ENCODE measurements at places on chromosomes 6 and 20.

DNA sequence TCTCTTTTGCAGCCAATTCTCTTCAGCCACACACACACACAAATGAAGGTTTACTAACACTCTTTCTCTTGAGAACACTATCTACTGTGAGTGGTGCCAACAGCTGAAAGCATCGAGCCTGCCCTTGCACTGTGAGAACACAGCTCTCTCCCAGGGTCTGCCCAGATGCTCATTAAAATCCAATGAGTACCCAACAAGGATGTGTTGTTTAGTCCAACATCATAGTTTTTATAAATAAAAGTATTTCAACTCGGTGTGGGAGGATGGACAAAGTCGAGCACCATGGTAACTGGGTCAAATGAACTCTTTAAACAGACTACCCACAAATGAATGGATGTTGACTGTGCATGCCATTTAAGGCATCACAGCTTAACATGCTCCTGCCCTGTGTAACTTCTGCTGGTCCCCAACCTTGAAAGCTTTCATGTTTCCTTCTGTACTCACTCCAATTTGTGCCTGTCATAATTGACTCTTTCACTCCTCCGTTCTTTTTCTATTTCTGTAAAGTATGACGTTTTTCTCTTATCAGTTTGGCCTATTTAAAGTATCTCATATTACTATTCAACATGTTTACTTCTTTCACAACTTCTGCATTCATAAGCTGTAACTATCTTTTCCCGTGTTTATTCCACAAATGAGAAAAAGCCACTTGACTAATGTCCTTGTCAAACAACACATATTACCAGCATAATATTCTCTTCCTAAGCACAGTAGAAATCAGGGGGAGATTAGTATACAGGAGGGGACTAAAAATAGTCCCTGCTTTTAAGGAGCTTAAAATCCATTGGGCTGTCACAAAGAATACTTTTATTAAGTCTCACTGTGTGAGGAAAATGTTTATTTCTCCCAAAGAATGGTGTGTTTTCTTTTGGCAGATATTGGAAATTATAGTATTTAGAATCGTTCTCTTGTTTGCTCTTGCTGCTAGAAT, 215.4 kb downstream of the RFPL4B start:
- DNase-seq, result no peak

DNA sequence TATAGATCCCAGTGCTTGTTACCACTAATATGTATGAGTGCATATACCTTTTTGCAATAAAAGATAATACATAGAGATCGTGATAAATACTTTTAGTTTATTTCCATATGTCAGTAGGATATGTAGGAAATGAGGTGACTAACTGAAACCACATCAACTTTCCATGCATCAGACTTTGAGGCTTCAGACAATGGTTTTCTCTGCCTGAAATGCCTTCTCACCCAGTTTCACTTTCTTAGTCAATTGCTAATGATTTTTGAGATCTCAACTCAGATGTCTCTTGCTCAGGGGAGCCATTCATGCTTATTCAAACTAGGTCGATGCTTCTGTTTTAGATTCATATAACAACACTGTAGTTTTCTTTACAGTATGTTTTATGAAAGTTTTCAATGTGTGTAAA, 626.6 kb upstream of the ADGRB3 start:
- DNase-seq, result no peak

- no peak for DNase-seq
Measured at GRCh38 chr6:122714059-122714458, 65.5 kb upstream of the FABP7 start.

DNA sequence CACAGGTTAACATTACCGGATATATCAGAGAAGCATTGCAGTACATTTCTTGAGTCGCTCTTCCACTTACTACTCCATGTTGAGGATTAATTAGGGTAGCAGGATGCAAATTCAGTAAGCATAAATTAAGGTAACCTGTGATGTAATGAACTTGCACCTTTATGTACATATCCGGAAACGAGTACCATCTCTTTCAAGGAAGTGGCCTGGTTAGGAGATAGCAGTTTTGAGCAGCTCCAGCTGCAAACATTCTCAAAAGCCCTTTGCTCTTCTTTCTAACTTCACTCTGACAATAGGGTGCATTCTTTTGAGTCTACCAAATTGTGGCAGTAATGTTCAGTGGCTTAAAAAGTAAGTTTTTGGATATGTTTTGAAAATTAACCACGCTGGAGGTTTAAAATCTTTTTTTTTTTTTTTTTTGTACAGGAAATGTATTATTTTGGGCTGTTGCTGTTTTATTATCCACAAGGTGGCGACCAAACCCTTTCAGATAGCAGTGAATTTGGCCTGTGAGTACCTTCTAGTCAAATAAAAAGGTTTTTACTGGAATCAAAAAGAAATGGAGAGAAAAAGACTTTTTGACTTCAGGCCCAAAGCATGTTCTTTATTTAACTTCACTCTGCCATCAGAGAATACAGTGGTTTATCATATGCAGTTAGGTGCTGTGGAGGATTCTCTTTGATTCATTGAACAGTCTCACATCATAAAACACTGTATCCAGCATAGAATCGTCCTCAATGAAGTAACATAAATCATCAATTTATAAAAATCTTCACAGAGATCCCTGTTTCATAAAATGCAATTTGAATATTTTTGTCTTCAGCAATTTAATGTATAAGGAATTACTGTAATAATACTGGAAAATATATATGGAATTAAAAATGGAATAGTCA, 8.9 kb downstream of the FAM217B start:
- DNase-seq, result peak; percentile 74

DNA sequence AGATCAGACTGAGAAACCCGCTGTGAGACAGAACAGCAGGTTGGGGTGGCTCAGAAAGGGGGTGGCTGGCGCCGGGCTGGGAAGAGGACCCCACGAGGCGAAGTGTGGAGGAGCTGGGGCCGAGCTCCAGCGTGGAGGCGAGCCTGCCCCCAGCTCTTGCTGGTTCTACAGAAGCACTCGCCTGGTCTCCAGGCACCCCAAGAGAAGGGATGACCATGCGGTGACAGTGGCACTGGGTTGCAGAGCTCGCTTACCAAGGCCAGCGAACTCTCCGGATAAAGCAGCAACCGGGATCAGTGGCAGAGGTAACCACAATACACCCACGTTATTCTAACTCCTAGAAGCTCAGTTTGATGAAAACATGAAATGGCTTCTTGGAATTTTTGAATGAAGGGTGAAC, 26.5 kb downstream of the THBS2 start:
- DNase-seq, result no peak

GRCh38 chr6:31761343-31761742, 1.1 kb upstream of the SAPCD1 start:
- DNase-seq, result no peak

DNA sequence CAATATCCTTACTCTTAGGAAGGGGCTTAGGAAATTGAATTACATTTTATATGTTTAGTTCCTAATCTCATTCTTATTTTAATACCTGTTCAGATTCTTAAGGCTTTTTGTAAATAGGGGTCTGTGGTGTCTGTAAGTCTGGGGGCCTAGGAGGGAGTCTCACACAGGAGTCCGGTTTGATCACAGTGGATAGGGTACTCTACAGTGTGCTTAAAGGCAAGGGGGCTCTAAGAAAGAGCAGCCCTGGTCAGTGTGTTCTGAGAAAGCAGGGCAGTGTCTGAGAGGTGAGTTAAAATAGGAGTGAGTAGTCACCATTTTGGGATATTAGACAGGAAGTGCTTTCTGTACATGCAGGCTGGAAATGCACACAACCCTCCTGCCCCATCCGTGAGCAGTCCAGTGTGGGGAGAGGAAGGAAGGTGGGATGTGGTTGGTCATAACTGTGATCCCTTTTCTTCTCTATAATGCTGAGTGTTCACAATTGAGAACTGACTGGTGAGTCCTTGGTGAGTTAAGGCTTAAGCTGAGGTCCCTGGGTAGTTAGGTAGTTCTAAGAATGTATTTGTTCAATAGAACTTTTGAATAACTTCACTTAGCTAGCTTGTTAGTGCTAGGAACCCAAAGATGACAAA, 50.0 kb downstream of the CDKAL1 start:
- no peak for DNase-seq

GRCh38 chr6:119683031-119683430, 333.5 kb upstream of the MAN1A1 start:
- DNase-seq, result no peak

DNA sequence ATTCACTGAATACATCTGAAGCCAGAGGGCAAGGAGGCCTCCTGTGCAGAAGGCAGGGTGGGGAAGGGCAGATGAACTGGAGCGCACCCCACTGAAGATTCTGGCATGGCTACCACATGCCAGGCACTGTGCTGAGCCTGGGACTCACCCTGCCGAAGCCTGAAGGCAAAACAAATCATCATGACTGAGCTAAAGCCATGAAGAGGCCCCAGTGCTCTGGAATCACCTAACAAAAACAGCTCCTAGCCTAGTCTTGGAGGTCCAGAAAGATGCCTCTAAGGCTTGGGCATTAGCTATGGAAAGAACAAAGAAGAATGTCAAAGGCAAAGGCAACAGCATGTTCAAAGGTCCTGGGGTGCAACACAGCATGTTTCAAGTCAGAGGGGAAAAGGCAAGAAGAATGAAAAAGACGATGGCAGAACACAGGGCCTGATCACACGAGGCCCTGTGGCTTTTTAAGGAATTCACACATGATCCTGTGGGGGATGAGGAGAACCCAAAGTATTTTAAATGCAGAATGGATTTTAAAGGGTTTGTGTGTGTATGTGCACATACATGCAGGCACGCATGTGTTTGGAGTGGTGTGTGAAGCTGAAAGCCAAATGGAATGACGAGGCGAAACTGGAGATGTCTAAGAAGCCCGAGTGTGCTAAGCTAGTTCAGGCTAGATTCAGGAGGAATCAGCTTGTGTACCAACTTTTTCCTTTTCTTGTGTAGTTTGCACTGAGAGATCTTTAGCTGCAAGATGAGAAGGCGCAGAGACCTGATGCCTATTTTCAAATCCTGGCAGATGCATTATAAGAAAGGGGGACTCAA, 261.4 kb downstream of the ZNF217 start:
- DNase-seq, result no peak

- DNase-seq, result no peak
Measured at GRCh38 chr6:3026791-3027626, 27.3 kb downstream of the NQO2 start.

- DNase-seq, result no peak
Measured at GRCh38 chr6:9986273-9986672, 428.6 kb downstream of the TFAP2A start.

- no peak for DNase-seq
Measured at GRCh38 chr6:38974389-38975151, 74.0 kb upstream of the GLP1R start.

GRCh38 chr6:140847262-140847645, 1285.5 kb upstream of the GJE1 start:
- no peak for DNase-seq

- no peak for DNase-seq
Measured at GRCh38 chr20:8854571-8854970, 214.3 kb upstream of the PLCB4 start.

DNA sequence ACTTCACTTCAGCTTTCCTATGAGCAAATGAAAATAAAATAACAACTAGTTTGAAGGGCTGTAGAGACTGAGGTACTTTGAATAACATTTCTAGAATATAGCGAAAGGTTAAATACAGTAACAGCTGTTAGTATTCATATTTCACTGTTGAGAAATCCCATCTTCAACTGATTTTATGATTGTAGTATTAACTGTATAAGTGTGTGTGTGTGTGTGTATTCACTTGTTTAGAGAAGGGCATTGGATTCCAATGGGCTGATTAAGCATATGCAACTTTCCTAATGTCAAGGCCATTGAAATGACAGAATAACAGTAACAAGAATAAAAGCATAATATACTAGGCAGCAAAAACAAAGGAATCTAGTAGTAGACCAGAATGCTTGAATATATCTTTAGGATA, 957.5 kb upstream of the EPHA7 start:
- DNase-seq, result no peak

GRCh38 chr6:30749554-30750378, 5.4 kb upstream of the IER3 start:
- no peak for DNase-seq

GRCh38 chr6:158207422-158207788, 39.3 kb downstream of the GTF2H5 start:
- peak; percentile 31 for DNase-seq

DNA sequence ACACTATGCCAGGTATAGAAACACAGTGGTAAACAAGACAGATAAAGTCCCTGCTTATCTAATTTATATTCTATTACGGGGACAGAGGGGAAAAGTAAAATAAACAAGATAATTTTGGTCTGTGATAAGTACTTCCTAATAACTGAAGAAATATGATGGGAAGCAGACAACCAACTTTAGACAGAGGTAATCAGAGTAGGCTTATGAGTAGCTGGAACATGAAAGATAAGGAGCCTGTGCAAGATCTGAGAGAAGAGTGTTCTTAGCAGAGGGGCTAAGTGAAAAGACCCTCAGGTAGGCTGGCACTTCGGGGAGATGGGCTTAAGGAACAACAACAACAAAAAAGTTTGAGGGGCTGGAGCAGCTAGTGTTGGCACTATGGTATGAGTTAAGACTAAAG, 4.1 kb downstream of the RNF8 start:
- DNase-seq, result no peak

DNA sequence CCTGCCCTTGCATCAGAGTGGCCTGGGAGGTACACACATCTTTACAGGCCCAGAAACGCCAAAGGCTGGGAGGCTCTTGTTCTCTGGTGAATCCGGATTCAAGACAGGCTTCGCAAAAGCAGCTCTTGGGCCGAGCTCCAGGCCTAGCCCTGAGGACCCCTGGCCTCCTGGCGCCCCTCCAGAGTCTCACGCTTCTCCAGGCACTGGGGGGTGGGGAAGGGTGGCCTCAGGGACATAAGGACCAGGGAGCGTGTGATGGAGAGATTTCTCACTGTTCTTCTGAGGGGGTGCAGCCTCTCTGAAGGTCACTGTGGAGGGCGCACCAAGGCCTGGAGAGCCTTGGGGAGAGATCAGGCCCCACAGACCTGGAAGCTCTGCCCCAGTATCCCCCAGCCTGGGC, 349.2 kb downstream of the ZFAND3 start:
- DNase-seq, result no peak

- DNase-seq, result no peak
Measured at GRCh38 chr6:154112181-154112809, 73.3 kb downstream of the OPRM1 start.

- DNase-seq, result no peak
Measured at GRCh38 chr6:108796875-108797274, 51.3 kb upstream of the ARMC2 start.

- DNase-seq, result no peak
Measured at GRCh38 chr20:51281521-51281920, 258.6 kb upstream of the KCNG1 start.

DNA sequence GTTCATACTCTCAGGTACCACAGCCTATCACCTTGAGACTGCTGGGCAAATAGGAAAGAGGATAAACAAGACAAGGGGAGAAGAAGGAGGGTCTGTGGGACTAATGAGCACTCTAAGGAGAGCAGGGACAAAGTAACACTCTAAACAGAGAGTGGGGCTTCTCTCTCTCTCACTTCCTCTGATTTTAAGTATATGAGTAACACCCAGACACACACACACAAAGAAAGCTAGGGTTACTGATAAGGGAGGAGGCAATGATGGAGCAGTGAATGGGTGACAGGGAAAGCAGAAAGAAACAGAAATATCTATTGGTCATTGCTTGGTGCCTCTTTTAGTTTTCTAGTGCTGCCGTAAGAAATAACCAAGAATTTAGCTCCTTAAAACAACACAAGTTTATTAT, 96.2 kb upstream of the RNF217 start:
- DNase-seq, result no peak

- DNase-seq, result no peak
Measured at GRCh38 chr20:23374441-23374840, 12.5 kb downstream of the GZF1 start.
